ENCODE measurements at places on chromosomes 4 and X.

- no peak for DNase-seq
Observed at GRCh38 chr4:167826281-167826680, 266.1 kb upstream of the ANXA10 start.

DNA sequence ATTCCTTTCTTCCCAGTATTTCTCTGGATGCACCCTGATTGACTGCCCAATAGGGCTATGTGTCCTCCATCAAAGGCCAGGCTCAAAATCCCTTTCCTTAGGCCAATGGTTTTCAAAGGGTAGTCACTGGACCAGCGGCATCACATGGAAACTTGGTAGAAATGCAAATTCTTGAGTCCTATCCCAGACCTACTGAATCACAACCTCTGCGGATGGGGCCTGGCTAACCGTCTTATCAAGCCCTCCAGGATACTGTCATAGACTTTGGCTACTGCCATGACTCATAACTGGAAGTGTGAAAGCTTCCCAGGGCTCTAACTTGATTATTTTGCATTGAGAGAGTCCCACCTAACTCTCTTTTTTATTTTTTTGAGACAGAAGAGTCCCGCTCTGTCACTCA lies 71.9 kb upstream of the TFDP3 start:
- DNase-seq = no peak

DNA sequence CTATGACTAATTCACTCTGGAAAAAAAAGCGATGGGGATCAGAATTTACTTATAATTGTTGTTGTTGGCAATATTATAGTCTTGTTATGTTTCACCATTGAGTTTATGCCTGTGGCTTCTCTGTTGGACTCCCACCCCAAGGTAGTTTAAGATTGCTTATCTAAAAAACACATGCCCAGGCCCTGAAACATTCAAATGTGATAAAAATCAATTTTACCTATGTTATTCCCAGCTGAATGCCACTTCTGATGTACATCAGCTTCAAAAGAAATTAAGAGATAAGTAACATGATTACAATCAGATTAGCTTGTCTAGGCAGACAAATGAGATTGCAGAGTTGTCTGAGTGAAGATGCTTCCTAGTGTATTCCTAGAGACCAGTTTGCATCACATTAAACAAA lies 484.7 kb downstream of the PCDH7 start:
- no peak for DNase-seq

- no peak for DNase-seq
Observed at GRCh38 chr4:111997785-111998184, 147.5 kb upstream of the FAM241A start.

GRCh38 chrX:9911487-9911886 lies 55.7 kb upstream of the CLDN34 start:
- DNase-seq = no peak

- no peak for DNase-seq
Observed at GRCh38 chr4:92551616-92552015, 247.8 kb downstream of the GRID2 start.

DNA sequence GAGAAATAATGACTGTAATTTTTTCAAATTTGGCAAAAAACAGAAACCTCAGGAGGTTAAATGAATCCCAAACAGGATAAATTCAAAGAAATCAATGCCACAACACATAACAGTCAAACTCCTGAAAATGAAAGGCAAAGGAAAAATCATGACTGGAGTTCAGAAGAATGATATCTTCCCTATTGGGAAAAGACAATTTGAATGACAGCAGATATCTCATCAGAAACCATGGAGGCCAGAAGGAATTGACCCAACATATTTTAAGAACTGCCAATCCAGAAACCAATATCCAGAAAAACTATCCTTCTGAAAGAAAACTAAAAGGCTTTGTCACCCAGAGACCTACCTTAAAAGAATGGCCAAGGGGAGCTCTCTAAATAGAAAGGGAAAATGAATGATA lies 40.1 kb upstream of the MAMLD1 start:
- DNase-seq = no peak

DNA sequence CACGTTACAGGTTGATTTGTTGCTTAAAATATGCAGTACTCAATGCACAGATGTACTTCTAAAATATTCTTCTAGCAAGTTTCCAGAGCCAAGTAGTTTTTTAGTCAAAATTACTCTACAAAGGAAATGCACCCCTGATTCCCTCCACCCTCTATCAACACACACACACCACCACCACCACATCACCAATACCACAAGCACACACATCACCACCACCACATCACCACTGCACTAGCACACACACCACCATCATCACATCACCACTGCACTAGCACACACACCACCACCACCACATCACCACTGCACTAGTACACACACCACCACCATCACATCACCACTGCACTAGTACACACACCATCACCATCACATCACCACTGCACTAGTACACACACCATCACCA lies 105.2 kb upstream of the FRG1 start:
- DNase-seq = no peak

DNA sequence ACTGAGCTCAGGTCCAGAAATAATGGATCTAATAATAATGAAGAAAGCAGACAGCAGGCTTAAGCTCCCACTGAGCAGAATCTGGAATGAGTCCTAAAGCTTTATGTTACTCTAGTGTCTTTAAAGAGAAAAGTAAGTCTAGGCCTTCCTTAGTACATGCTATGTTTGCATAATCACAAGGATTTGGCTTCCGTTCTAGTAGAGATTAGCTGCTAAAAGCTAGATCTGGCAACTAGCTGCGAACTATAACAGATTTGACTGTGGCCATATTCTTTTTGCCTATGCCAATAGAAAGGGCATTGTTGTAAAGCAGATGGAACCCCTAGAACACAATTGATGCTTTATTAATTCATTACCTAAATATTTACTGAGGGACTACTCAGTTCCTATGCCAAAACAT lies 19.0 kb downstream of the COX7B2 start:
- no peak for DNase-seq
